Activated CD8-positive, alpha-beta memory T cell treated with anti-CD3 and anti-CD28 coated beads, Interleukin-2, amount 50 U/mL, for 4 hours (primary cell): ENCODE measurements at places on chromosomes 11 and 22.

DNA sequence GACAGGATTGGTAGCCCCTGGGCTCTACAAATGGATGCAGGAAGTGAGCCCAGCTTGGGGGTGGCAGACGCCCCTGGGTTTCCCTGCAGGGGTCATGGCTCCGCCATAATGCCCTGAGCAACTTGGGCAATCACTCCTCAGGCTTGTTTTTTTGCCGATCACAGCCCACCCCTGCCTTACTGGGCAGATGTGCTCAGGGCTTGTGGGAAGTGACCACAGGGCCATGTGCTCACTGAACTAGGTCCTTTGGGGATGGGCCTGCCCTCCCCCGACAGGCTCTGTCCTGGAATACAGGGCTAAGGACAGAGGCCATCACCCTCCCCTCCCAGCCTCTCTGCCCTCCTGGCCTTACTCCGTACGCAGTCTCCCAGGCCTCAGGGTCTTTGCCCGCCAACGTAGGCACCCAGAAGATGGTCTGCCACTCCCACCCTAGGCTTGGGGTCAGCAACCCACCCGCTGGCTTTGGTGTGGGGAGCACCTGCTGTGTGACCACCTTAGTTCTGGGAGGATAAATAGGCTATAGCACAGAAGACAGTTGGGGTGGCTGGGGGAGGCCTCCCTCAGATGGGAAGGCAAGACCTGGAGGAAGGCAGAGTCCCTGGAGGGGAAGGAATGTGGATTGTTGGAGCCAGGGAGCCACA lies 3.8 kb downstream of the RPLP2 start:
- no peak for DNase-seq

DNA sequence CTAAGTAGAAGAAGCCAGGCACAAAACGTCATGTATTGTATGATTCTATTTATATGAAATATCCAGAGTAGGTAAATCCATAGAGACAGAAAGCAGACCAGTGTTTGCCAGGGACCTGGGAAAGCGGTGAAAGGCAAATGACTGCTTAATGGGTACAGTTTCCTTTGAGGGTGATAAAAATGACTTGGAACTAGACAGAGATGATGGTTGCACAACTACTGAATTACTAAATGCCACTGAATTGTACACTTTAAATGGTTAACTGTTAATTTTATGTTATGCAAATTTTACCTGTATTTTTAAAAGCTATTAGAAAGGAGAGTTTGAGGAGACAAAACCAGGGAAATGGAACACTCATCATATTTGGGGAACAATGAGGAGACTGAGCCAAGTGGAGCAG lies 61.8 kb upstream of the USP47 start:
- DNase-seq, result no peak

DNA sequence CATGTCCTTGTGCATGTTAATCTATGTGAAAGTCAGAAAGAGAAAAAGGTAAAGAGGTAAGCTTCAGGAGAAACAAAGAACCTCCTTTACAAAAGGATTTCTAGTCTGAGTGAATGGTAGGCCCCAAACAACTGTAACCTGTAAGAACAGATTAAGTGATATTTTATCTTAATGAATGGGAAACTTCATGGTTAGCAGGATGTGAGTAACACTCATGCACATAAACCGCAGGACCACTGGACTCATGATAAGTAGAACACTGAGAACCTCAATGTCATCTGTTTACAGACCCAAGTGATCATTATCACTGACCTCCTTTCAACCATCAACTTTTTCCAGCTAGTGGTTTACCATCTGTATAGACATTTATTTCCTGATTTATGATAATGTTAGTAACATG lies 19.9 kb downstream of the OR8G5 start:
- DNase-seq, result no peak

GRCh38 chr22:36226189-36226588 lies 13.1 kb downstream of the APOL2 start:
- DNase-seq, result no peak

- no peak for DNase-seq
Measured at GRCh38 chr11:112694245-112694644, 267.0 kb upstream of the NCAM1 start.

DNA sequence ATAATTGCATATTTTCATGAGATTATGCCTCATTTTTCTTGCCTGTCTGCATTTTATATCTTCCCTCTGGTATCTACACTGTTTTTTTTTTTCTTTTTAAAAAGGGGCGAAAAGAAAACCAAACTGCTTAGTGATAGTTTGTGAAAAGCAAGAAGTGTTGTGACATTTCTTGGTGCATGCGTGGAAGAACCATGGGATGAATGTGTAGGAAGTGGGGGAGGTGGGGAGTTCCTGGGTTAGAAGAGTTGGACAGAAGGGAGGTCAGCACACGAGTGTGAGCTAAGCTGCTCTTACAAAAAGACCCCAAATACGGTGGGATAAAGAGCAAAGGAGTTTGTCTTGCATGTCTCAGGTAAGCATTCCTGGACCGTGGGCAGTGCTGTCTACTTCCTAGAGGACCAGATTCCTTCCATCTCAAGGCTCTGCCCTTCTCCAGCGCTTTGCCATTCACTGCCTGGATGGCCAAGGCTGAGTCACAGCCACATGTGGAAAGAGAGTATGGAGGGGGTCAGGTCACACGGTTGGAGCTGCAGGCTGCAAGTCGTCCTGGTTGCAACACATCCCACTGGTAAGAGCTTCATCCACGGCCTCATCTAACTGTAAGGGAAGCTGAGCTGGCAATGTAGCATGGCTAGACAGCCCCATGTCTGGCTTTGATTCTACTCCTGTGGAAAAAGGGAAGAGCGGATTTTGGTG lies 300.6 kb downstream of the DDX10 start:
- no peak for DNase-seq
